ENCODE measurements at places on chromosomes 7 and 10.

DNA sequence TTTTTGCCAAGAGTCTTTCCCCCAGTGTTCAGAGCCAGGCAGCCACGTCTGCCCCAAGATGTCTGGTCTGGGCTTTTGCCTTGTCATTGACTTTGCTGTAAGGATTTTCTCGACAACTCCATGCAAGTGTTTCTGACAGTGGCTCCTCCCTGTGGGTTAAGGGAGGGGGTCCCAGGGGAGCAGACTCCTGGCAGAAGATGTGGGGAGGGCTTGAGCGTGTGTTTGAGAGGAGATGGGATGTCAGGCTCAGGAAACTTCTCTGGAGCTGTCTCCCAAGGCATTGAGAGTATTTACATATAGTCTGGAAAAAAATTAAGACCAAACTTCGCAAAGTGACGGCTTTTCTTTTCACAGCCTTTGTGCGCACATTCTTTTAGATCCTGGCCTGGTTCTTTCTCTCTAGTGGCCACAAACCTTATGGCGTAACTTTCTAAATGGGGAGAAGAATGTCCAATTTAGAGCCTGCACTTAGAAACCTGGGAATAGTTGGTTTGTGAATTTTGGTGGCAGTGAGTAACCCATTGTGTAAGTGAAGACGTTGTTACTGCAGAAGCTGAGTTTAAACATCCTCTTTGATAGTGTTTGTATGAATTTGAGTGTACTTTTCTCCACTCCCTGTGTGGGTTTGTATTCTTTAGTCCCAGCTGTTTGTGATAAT, 201.5 kb downstream of the LRMDA start:
- H3K36me3 ChIP-seq = no peaks in the 10 kb centered on the region
- H3K4me3 ChIP-seq = no peak overlapping the region
- H3K4me1 ChIP-seq = peaks cover 70% of the 10 kb centered on the region
- peak overlapping the region; percentile 60 for H3K27ac ChIP-seq
- DNase-seq = peak; percentile 31
- peaks cover 11% of the 10 kb centered on the region for H3K27me3 ChIP-seq

DNA sequence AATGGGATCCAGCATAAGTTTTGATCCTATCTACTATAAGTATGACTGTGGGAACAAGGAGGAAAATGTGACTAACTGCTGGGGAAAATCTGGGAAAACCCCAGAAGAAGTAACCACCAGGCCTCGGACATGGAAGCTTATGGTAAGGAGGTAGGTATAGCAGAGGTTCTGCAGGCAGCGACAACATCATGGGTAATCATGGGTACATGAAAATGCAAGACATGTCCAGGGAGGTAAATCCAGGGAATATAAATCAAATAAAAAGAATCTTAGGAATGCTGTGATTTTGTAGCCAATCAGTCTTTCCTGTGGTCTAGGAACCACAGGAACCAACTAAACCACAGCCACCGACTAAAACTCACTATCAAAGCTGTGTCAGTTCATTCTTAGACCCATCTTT, 168.3 kb upstream of the NPY start:
- peak overlapping the region; percentile 20 for H3K27ac ChIP-seq
- peaks cover 11% of the 10 kb centered on the region for H3K27me3 ChIP-seq
- no peak for DNase-seq

- H3K36me3 ChIP-seq = peaks cover 79% of the 10 kb centered on the region
- H3K4me3 ChIP-seq = no peak overlapping the region
- no peak for DNase-seq
Measured at GRCh38 chr10:21584834-21585530, 51.0 kb downstream of the MLLT10 start.

GRCh38 chr10:3047596-3047995, 19.8 kb upstream of the PFKP start:
- DNase-seq = no peak
- no peak overlapping the region for H3K27ac ChIP-seq
- H3K27me3 ChIP-seq = peaks cover 3% of the 10 kb centered on the region
- H3K36me3 ChIP-seq = no peaks in the 10 kb centered on the region
- no peak overlapping the region for H3K4me3 ChIP-seq

- H3K27me3 ChIP-seq = peaks cover 31% of the 10 kb centered on the region
- no peak overlapping the region for H3K4me3 ChIP-seq
- H3K4me1 ChIP-seq = peaks cover 5% of the 10 kb centered on the region
- DNase-seq = no peak
Measured at GRCh38 chr7:98681511-98681910, 64.4 kb downstream of the NPTX2 start.

- peaks cover 29% of the 10 kb centered on the region for H3K27me3 ChIP-seq
- DNase-seq = no peak
- H3K4me3 ChIP-seq = no peak overlapping the region
- H3K27ac ChIP-seq = no peak overlapping the region
Measured at GRCh38 chr10:111089293-111089692, 12.5 kb downstream of the ADRA2A start.

DNA sequence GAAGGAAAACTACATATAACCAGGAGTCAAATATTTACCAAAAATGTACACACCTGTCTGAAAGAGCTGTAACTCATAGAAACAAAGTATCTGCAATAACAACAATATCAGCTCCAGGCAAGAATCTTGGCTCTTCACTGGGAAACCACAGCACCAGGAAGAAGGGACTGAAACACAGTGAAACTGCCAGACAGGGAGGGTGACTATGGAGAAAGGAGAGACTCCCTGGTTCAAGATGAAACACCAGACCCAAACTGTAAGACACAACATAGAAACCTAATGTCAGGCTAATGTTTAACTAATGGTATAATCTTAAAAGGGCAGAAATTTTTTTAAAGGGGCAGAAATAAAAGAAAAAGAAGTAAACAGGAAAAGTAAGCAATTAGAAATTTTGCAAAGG, 11.5 kb upstream of the TAS2R39 start:
- peaks cover 5% of the 10 kb centered on the region for H3K4me1 ChIP-seq
- H3K27me3 ChIP-seq = peaks cover 6% of the 10 kb centered on the region
- H3K4me3 ChIP-seq = no peak overlapping the region
- DNase-seq = no peak
- H3K27ac ChIP-seq = no peak overlapping the region

DNA sequence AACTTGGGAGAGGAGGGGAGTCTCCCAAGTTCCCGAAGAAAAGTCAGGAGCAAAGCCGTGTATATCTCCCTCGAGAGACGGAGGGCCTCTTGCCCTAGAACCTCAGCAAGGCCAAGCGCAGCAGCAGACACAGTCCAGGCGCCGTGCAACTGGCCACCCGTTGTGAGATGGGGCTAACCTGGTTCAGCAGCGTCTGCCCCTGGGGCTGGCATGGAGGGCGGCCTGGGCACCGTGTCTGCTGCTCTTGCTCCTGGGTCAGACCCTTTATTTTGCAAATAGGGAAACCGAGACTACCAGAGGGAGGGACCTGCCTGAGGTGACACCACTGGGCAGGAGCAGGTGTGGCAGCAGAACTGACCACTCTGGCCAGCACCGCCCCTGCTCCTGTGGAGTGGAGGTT, 13.4 kb downstream of the ATP5MF start:
- no peaks in the 10 kb centered on the region for H3K4me1 ChIP-seq
- no peak overlapping the region for H3K4me3 ChIP-seq
- peaks cover 2% of the 10 kb centered on the region for H3K27me3 ChIP-seq
- H3K27ac ChIP-seq = peak overlapping the region; percentile 71

DNA sequence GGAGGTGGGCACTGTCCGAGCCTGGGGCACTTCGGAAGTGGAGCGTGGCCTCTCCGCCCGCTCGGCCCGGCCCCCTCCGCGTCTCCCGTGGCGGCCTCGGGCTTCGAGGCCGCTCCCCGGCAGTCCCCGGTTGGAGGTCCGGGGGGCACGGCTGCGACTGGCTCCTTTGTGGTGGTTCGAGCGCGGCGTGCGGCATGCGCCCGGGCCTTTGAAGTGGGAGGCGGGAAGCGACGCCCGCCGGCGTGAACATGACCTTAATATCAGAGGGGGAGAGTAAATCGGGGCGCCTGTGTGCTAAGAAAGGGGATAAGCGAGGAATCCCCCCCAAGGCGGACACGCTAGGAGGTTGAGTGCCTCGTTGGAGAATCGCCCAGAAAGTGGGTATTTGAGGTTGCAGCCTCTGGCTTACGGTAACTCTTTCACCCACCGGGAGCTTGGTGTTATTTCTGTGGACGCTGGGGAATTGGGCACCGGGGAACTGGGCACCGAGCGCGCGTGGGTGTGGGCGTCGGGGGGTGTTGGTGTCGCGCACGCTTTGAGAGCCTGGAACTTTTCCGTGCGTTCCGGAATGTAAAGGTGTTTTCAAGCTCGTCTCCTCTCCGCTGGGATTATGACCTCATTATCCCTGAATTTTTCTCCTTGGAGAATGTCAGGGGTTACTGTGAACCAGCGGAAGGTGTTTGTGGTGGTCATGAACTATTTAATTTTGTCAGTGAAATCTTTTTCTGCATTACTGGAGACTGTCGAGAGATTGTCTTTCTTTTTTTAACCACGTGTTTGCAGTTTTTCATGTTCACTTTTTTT, 660 bp downstream of the SUV39H2 start:
- H3K27me3 ChIP-seq = no peaks in the 10 kb centered on the region
- H3K4me1 ChIP-seq = peaks cover 63% of the 10 kb centered on the region
- H3K36me3 ChIP-seq = peaks cover 18% of the 10 kb centered on the region
- peak overlapping the region; percentile 97 for H3K4me3 ChIP-seq

- H3K4me3 ChIP-seq = peak overlapping the region; percentile 96
- H3K36me3 ChIP-seq = peaks cover 23% of the 10 kb centered on the region
- peaks cover 57% of the 10 kb centered on the region for H3K4me1 ChIP-seq
- H3K27me3 ChIP-seq = peaks cover 10% of the 10 kb centered on the region
Measured at GRCh38 chr10:75209086-75209920, 1.3 kb upstream of the VDAC2 start.

DNA sequence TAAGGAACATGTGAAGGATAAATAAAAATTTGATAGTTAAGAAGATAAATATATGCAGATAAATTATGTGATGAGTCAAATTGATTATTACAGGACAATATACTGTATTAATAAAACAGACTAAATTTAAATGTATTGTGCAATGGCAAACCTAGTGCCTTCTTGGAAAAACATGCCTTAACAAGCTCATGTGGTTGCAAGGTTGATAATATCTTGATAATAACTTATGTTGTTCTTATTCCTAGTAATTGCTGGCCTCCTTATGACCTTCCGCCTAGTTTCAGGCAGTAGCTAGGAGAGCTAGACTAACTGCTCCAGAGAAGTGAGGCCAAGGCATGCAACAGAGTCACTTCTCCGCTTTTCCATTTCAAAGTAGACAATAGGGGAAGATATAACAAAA, 7.6 kb upstream of the RAB11FIP2 start:
- peaks cover 6% of the 10 kb centered on the region for H3K4me1 ChIP-seq
- no peak overlapping the region for H3K27ac ChIP-seq
- no peak overlapping the region for H3K4me3 ChIP-seq
- H3K27me3 ChIP-seq = peaks cover 4% of the 10 kb centered on the region
- DNase-seq = no peak

GRCh38 chr7:83455612-83456011, 193.3 kb downstream of the SEMA3E start:
- no peak overlapping the region for H3K27ac ChIP-seq
- H3K36me3 ChIP-seq = no peaks in the 10 kb centered on the region
- H3K4me1 ChIP-seq = peaks cover 14% of the 10 kb centered on the region
- H3K27me3 ChIP-seq = peaks cover 18% of the 10 kb centered on the region

DNA sequence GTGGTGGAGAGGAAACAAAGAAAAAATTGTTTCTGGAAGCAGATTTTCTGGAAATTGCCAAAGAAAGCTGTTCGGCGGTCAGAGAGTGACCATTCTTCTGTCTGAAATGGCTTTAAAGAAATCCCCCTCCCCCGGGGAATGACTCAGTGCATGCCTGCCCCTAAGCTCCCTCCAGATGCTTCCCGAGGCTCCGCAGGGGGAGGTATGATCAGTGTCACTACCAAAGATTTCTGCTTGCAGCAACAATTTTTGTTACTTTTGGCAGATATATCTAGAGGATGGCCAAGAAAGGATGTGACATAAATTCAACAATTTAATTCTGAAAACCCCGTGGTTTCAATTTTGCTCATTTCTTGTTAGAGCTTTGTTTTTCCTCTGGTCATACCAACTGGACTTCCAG, 163.9 kb downstream of the JCAD start:
- peaks cover 10% of the 10 kb centered on the region for H3K4me1 ChIP-seq
- DNase-seq = no peak
- H3K36me3 ChIP-seq = no peaks in the 10 kb centered on the region
- no peaks in the 10 kb centered on the region for H3K27me3 ChIP-seq

DNA sequence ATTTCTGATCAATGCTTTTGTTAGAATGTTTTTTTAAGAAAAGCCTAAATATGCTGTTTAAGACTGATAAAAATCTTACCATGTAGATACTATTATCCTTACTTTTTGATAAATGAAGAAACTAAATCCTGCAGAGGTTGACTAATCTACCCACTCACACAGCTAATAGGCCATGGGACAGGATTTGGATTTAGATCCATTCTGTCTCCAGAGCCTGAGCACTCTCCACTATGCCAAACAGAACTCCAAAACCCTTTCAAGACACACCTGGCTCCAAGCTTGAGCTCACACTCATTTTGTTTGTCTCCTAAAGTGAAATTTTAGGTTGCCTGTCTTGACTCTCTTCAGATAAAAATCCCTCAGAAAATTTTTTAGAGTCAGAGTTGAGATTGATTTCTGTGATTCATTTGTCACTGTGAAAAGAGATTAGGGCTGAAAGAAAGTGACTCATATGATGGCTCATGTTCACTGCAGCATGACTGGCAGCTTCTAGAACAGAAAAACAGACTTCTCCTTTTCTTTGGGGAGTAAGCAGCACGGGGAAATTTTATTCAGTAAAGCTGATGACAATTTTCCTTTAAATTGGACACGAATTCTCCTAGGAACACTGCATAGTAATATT, 132.3 kb upstream of the POT1 start:
- H3K36me3 ChIP-seq = no peaks in the 10 kb centered on the region
- no peak overlapping the region for H3K4me3 ChIP-seq
- no peaks in the 10 kb centered on the region for H3K4me1 ChIP-seq
- no peak overlapping the region for H3K27ac ChIP-seq

DNA sequence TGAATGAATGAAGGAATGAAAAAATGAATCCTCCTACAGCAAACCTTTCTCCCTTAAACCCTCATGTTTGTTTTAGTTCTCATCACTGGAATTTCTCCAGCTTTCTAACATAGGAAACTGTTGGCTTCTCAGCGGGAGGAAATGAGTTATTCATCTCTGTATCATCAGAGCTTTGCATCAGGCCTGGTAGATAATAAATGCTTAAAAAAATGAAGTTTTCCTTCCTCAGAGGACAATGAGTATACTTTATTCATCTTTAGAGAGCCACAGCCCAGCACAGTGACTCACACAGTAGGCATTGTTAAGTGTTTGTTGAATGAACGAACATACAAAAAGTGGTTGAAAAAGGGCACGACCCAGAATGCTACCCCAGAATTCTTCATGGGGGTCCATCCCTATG, 62.6 kb downstream of the COL13A1 start:
- H3K27me3 ChIP-seq = peaks cover 29% of the 10 kb centered on the region
- no peak overlapping the region for H3K27ac ChIP-seq
- H3K4me1 ChIP-seq = peaks cover 60% of the 10 kb centered on the region
- H3K36me3 ChIP-seq = no peaks in the 10 kb centered on the region
- no peak overlapping the region for H3K4me3 ChIP-seq
